ENCODE measurements at places on chromosomes 16 and 17. TPM values are rescaled to one million over a fixed set of nuclear protein-coding genes. Genes with fewer than 3 reads are reported as not detected.
A peak's percentile ranks its signal among the peaks of the same experiment; 100 is the strongest.

DNA sequence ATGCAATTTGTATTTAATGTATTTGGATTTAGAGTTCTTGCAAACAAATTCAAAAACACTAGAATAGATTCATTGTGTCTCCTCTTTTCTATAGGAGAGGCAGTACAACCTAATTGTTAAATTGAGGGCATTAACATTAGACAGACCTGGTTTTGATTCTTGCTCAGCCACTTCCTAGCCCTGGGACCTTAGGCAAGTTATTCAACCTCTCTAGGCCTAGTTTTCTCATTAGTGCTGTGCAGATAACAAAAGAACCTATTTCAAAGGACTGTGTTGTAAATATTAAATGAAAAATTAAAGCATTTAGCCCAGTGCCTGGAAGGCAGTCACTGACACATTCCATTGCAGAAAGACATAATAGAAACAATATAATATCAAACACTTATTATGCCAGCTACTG lies 22.0 kb upstream of the TAOK1 start:
- H3K27me3 ChIP-seq = no peaks in the 10 kb centered on the region
- no peak for DNase-seq
- no peaks in the 10 kb centered on the region for H3K36me3 ChIP-seq
- H3K27ac ChIP-seq = no peak overlapping the region
- H3K4me1 ChIP-seq = no peaks in the 10 kb centered on the region

GRCh38 chr17:35969558-35970380 lies 11.5 kb downstream of the CCL16 start:
- no peaks in the 10 kb centered on the region for H3K36me3 ChIP-seq
- no peaks in the 10 kb centered on the region for H3K4me1 ChIP-seq
- DNase-seq = peak; percentile 74
- H3K27me3 ChIP-seq = no peaks in the 10 kb centered on the region

- no peaks in the 10 kb centered on the region for H3K4me1 ChIP-seq
- no peaks in the 10 kb centered on the region for H3K27me3 ChIP-seq
- no peak overlapping the region for H3K27ac ChIP-seq
- H3K36me3 ChIP-seq = no peaks in the 10 kb centered on the region
- H3K4me3 ChIP-seq = no peak overlapping the region
Measured at GRCh38 chr16:50457979-50458491, 89.2 kb upstream of the BRD7 start.

DNA sequence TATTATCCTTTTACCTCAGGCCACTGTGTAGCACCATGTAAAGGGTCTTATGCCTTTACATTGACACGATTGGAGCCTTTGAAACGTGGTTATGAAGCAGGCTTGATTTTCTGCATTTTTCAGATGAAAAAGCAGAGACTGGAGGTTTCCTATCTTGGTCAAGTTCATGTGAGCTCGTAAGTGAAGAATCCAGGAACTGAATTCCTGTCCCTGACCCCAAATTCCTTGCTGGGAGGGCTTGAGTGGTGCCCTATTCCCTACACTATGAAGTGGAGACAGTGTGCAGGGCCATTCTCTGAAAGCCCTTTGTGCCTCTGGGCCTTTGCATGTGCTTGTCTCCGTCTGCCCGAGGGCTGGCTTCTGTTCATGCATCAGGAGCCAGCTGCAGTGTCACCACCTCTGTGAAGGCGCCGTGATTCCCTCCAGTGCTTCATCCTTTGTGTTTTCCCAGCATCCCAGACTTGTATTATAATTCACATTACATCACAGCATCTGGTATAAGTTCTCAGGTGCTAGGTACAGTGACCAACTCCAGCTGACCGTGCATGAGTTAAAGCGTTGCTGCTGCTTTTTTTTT lies 181.1 kb downstream of the SNX29 start:
- H3K4me1 ChIP-seq = no peaks in the 10 kb centered on the region
- H3K4me3 ChIP-seq = no peak overlapping the region
- DNase-seq = no peak
- no peaks in the 10 kb centered on the region for H3K27me3 ChIP-seq
- H3K36me3 ChIP-seq = no peaks in the 10 kb centered on the region

GRCh38 chr17:72539981-72540897 lies 419.4 kb downstream of the SOX9 start:
- H3K4me3 ChIP-seq = no peak overlapping the region
- H3K4me1 ChIP-seq = no peaks in the 10 kb centered on the region
- H3K27me3 ChIP-seq = no peaks in the 10 kb centered on the region
- no peak overlapping the region for H3K27ac ChIP-seq

DNA sequence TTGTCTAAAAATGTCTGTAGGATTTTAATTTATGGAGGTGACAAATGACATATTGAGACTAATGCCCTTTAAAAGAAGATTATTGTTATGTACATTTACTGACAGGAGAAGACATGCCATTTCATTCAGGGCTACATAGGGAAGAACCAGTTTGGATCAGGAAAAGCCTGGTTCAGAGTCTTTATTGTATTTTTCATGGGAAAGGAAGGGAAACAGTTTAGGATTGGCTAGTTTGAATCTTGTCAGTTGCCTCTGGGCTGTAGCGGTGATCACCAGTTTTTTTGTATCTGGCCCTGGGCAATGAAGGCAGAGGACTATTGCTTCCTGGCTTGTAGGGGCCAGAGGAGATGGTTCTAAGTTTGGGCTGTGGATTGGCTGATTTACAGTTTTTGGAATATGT lies 31.8 kb downstream of the NSRP1 start:
- no peak overlapping the region for H3K4me3 ChIP-seq
- DNase-seq = no peak
- no peak overlapping the region for H3K27ac ChIP-seq
- H3K4me1 ChIP-seq = no peaks in the 10 kb centered on the region

DNA sequence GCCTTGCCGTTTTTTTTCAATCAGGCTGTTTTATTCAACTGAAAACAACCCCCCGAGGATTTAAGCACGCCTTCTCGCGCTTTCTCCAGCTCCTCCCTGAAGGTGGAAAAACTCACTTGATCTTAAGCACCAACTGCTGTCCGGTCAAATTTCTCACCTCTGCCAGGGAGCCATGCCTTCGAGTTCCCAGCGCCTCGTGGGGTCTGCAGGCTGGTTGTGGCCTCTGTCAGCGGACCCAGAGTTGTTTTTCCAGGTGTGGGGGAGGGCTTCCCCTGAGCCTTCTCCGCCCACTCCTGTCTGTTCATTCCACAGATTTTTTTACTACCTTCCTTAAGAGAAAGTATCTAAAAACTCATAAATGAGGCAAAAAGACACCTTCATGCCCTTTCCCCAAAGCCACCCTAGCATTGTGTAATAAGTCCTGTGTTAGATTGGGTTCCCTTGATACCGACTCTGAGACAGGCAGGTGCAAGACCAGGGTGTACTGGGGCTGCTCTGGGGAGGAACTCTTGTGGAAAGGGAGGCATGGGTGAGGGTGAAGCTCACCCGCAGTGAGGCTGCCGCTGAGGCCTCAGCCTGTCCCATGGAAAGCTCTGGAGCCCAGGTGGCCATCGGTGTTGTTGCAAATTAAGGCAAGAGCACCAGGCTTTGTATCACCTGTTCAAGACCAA lies 101.6 kb downstream of the AXIN2 start:
- no peaks in the 10 kb centered on the region for H3K27me3 ChIP-seq
- no peak overlapping the region for H3K27ac ChIP-seq
- H3K4me1 ChIP-seq = no peaks in the 10 kb centered on the region

GRCh38 chr16:68954911-68955635 lies 111.7 kb downstream of the TANGO6 start:
- H3K4me1 ChIP-seq = no peaks in the 10 kb centered on the region
- no peak for DNase-seq
- no peaks in the 10 kb centered on the region for H3K27me3 ChIP-seq
- H3K36me3 ChIP-seq = no peaks in the 10 kb centered on the region
- H3K27ac ChIP-seq = no peak overlapping the region
- H3K4me3 ChIP-seq = no peak overlapping the region

- H3K4me3 ChIP-seq = no peak overlapping the region
- H3K4me1 ChIP-seq = no peaks in the 10 kb centered on the region
- no peak overlapping the region for H3K27ac ChIP-seq
- no peaks in the 10 kb centered on the region for H3K27me3 ChIP-seq
- no peaks in the 10 kb centered on the region for H3K36me3 ChIP-seq
- DNase-seq = no peak
Measured at GRCh38 chr17:32285746-32286517, 20.3 kb downstream of the RHBDL3 start.

- no peaks in the 10 kb centered on the region for H3K27me3 ChIP-seq
- H3K4me1 ChIP-seq = peaks cover 28% of the 10 kb centered on the region
- peak; percentile 93 for DNase-seq
- H3K27ac ChIP-seq = peak overlapping the region; percentile 99
Measured at GRCh38 chr17:19727501-19728078, 11.2 kb upstream of the SLC47A2 start.

DNA sequence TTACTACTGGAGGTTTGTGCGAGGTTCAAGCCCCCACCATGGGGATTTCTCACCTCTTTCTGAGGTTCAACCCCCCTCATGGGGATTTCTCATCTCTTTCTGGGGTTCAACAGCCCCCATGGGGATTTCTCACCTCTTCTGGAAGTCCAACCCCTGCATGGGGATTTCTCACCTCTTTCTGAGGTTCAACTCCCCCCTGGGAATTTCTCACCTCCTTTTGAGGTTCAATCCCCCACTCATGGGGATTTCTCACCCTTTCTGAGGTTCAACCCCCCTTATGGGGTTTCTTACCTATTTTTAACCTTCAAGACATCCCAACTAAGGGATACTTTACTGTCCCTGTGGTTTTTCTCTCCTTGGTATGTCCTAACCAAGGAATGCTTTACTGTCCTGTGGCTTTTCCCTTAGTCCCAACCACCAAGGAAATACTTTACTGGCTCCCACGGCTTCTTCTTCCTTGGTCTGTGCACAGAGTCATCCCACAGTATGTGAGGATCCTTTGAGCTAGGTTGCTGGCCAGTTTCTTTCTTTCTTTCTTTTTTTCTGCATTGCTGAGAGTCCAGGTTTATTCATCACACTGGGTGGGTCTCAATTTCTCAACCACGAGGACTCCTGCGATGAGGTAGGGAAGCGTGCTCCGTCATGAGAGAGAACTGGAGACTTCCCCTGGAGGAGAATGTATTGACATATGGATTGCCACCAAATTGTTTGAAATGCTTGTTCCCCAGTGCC lies 2140.2 kb downstream of the TP53TG3F start:
- no peaks in the 10 kb centered on the region for H3K36me3 ChIP-seq
- no peak overlapping the region for H3K27ac ChIP-seq
- H3K4me3 ChIP-seq = no peak overlapping the region
- no peaks in the 10 kb centered on the region for H3K27me3 ChIP-seq
- no peak for DNase-seq
- H3K4me1 ChIP-seq = no peaks in the 10 kb centered on the region

DNA sequence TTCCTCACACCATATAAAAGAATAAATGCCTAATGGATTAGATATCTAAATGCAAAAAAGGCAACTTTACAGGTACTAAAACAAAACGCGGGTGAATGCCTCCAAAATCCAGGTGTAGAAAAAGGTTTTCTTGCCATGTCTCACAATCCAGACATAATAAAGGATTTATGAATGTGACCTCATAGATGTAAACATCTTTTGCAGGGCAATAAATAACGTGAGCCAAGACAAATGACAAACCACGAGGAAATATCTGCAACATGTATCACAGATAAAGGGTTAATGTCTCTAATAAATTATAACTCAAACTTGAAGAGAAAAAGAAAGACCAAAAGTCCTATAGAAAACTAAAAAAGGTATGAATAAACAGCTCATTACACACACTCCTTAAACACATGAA lies 180.7 kb downstream of the PARN start:
- H3K27me3 ChIP-seq = no peaks in the 10 kb centered on the region
- no peak overlapping the region for H3K27ac ChIP-seq
- H3K4me1 ChIP-seq = no peaks in the 10 kb centered on the region
- no peaks in the 10 kb centered on the region for H3K36me3 ChIP-seq
- no peak for DNase-seq

GRCh38 chr16:16022683-16023064 lies 73.3 kb downstream of the ABCC1 start:
- H3K4me1 ChIP-seq = no peaks in the 10 kb centered on the region
- peak overlapping the region; percentile 50 for H3K27ac ChIP-seq
- H3K27me3 ChIP-seq = no peaks in the 10 kb centered on the region
- H3K4me3 ChIP-seq = no peak overlapping the region
- no peaks in the 10 kb centered on the region for H3K36me3 ChIP-seq
- DNase-seq = no peak

DNA sequence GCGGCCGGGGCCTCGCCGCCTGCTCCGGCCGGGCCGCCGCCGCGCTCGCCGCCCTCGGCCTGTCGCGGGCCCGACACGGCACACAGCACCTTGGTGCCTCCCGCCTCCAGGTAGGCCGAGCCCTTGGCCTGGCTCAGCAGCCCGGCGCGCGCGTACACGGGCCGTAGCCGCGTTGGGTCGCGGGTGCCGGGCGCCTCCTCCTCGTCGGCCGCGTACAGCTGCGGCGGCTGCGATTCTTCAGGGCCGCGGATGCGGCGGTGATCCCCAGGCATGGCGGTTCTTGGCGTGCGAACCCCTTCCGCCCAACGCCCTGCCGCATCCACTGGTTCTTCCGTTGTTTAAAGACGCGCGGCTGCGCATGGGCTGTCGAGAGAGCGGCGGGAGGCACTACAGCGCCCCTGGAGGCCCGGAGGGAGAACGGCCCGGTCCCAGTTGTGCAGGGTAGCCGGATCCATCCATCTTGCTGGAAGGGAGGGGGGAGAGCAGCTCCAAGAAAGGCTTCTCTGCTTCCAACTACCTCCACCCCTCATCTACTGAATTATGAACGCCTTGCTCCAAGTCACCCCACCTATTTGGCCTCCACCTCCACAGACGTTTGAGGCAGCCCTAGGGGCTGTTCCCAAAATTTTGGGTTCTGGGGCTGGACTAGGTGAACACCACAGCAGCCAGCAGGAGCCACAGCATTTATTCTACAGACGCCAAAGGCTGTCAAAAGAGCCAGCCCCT lies at the start of gene EXOSC6:
TSS of gene EXOSC6 (minus strand) at position 312 of the 726 bp plus-strand sequence. CDS start at position 272, 40 bp downstream.
- peak within 1 kb of the TSS; percentile 82 for H3K4me3 ChIP-seq
- H3K4me1 ChIP-seq = no peaks in the 10 kb centered on the region
- H3K27me3 ChIP-seq = no peaks in the 10 kb centered on the region
- DNase-seq = peak; percentile 78
- H3K36me3 ChIP-seq = peaks cover 15% of the 10 kb centered on the region

NPIPA2 gene
- not detected for total RNA-seq

ASPHD1 gene
- total RNA-seq = not detected

MT1A gene
- 97.8 TPM for total RNA-seq

ESRP2 gene
- 26.5 TPM for total RNA-seq

TBC1D3E gene
- total RNA-seq = not detected

CLDN7 gene
- total RNA-seq = 5.4 TPM

CRYM gene
- 5.0 TPM for total RNA-seq

NME3 gene
- total RNA-seq = 86.6 TPM

DOC2B gene
- total RNA-seq = 6.7 TPM

TMEM256 gene
- total RNA-seq = 77.6 TPM
